AG09319 (cell line): ENCODE measurements at places on chromosomes 6 and 20.

GRCh38 chr20:57308451-57309271 is 20.9 kb upstream of the SPO11 start:
- DNase-seq: no peak

GRCh38 chr6:35048631-35049083 is 92.5 kb downstream of the TCP11 start:
- no peak for DNase-seq

DNA sequence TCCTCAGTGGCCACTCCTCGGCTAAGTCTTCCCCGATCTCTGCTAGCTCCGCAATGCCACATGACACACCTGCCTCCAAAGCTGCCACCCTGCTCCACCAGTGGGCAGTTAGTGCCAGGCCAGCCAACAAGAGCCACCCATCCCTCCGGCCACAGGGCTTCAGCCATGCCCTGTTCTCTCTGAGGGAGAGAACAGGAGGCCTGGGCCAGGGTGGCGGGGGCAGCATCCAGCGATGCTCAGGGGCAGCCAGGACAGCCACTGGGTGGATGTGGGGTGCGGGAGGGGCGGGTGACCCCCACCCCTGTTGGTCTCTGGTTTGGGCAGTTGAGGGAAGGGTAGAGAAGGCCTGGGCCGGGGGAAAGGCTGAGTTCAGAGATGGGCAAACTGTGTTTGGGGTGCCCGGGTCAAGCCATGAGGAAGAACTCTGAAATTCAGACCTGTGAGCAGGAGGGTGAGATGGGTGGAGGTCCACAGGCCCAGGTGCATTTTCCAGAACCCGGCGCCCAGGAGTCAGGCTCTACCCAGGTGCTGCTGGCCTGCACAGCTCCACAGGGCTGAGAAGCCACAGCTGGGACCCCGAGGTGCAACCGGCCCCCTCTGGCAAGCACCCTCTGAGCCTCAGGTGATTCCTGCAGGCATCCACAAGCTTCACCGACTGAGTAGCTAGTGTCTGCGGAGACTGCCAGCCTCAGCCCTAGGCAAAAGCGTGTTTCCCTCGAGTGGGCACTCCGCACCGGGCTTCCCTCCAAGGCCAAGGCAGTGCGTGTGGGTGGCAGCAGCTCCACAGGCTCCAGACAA is 91.1 kb downstream of the SULF2 start:
- DNase-seq: no peak

GRCh38 chr20:50786703-50787102 is 8.2 kb upstream of the BCAS4 start:
- DNase-seq: no peak

GRCh38 chr6:153108315-153108714 is 22.8 kb downstream of the RGS17 start:
- no peak for DNase-seq

DNA sequence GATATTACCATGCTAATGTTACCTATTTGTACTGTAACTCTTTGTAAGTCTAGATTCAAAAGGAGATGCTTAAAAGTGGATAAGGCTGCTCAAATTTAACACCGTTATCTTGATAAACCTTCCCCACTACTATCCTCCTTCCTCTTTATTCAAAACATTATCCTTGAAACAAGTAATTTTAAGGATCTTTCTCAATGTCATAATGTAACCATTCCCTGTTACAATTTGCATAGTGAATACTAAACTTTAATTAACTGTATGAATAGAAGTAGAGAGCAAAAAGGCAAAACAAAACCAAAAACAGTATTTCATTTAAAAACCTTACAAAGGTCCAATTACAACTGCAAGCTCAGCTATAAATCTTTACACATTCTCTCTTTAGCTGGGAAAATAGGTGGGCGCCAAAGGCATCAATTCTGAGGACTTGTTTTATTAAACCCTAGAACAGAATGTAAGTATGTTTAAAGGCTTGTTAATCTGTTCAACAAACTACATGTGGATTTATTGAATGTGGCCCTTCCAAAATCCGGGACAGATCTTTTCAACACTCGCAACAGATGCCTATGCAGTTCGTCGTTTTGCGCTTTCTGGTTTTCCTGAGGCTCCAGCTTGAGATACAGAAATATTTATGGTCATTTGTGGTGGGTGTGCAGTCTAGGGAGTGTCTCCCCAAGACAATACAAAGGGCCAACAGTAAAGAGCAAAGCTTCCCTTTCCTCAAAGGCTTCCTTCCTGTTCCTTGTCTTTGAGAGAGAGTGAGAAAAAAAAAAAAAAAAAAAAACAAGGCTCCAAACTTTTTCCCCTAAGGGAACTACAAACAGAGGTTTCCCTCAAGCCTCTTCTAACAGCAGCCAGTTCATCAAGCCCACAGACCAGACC is 15.1 kb downstream of the KIF13A start:
- no peak for DNase-seq
